ENCODE measurements at places on chromosomes 12 and 14.
A peak's percentile ranks its signal among the peaks of the same experiment; 100 is the strongest.

- DNase-seq = no peak
Observed at GRCh38 chr12:1591034-1591433, 3.3 kb downstream of the FBXL14 start.

DNA sequence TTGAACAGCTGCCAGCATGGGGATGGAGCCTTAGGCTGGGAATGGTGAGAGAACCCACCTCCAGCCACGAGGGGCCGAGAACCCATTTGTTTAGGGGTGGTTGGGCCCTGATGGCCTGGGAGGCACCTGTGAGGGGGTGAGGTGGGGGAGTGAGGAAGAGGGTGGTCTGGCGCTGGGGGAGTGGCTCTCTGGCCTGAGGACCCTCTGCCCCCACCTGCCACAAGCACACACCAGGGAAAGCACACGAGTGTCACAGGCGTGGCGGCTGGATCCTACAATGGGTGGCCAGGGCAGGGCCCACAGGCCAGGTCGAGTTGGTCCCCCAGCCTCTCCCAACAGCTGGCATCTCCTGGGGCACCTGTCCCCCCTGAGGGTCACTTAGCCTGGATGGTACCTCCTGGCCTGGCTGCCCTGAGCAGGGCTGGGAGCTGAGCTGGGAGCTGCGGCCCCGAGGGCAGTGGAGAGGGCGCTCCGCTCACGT lies 340.5 kb downstream of the TMEM121 start:
- DNase-seq = no peak

GRCh38 chr12:29546000-29546399 lies 48.5 kb upstream of the OVCH1 start:
- no peak for DNase-seq

DNA sequence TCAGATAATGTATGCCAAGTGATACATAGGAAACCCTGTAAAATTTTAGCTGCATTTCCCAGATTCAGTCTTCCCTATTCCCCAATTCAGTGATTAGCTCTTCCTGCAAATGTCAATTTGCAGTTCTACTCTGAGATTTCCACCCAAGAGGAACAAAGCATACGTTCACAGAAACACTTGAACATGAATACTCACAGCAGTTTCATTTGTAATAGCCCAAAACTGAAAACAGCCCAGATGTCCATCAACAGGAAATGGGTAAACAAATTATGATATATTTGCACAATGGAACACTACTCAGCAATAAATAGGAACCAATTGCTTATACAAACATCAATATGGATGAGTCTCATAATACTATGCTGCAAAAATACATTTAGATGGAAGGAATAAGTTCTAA lies 194.2 kb downstream of the GXYLT1 start:
- no peak for DNase-seq

DNA sequence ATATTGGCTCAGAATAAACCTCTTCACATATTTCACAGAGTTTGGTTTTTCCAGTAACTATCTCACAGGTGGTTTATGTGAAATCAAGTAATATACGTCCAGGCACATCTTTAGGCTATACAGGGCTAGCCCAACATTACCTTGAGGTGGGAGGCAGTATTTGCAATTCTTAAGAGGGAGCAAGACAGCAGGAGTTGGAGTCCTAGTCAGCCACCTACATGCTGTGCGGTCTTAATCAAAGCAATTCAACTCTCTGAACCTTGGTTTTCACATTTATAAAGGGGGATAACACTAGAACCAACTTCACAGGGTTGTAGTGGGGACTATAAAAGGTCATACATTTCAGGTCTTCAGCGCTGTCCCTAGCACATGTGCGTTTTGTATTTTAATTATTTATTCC lies 73.5 kb upstream of the FICD start:
- no peak for DNase-seq

GRCh38 chr14:65237023-65237814 lies 134.9 kb upstream of the MAX start:
- DNase-seq = peak; percentile 61

- DNase-seq = no peak
Observed at GRCh38 chr14:34741840-34742239, 27.4 kb upstream of the CFL2 start.

DNA sequence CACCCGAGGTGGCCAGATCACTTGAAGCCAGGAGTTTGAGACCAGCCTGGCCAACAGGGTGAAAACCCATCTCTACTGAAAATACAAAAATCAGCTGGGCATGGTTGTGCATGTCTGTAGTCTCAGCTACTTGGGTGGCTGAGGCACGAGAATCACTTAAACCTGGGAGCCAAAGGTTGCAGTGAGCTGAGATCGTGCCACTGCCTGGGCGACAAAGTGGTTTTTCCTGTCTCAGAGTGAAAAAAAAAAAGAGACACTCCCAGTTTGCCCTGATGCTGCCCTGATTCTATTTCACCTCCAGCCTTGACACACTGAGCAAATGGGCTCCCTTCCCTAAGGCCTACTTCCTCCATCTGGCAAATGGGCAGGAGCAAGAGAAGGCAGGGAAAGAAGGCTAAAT lies 28.5 kb upstream of the PLEK2 start:
- DNase-seq = no peak

- DNase-seq = no peak
Observed at GRCh38 chr12:108238474-108238873, 100.6 kb downstream of the CMKLR1 start.

- no peak for DNase-seq
Observed at GRCh38 chr12:57099047-57099714, 10.3 kb downstream of the NAB2 start.

DNA sequence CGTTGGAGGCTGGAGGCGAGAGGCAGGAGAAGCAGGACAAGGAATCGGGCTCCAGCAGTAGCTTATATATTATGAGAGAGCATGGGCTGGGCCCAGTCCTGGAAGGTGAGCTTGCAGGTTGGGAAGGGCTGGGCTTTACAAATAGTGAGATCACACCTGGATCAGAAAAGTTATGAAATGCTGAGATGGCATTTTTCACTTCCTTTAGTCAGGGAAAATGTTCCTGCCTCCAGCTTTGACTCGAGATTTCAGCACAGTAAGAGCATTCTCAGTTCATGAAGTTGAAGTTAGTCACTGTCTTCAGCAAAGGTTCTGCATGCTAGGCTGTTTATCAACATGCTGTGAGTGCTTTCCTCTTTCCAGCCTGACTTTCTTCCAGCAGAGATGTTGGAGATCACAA lies at the start of gene KRT6C:
TSS of gene KRT6C (minus strand) at position 38 of the 400 bp plus-strand sequence. CDS start 68 bp downstream, outside the sequence.
- DNase-seq = no peak

DNA sequence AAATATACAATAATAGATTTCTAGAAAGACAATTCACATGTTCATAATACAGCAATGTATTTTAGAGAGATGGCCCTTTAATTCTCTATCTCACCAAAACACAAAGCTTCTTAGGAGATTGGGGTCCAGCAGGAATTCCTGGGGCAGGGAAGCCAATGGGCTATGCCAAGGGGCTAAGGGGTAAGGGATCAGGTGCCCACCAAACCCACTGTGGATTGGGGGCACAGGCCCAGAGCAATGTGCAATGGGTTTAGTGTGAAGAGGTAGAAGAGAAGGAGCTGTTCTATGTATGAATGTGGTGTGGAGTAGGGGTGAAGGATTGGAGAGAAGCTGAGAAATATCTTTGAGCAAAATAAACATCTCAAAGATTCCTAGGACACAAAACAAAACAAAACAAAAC lies 2.6 kb downstream of the HOXC13 start:
- DNase-seq = no peak

DNA sequence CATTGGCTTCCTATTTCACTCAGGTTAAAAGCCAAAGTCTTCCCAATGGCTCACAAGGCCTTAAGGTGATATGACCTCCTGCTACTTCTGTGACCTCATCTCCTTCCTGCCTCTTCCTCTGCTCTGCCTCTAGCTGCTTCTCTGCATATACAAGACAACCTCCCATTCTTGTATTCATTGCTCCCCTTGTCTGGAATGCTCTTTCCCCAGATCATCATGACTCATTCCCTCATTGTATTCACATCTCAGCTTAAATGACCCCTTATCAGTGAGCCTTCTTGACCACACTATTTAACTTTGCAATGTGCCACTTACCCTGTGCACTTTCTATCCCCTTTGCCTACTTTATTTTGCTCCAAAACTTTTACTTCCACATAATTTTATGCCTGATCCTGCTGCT lies 90.2 kb downstream of the PPP1R12A start:
- DNase-seq = peak; percentile 73

- DNase-seq = no peak
Observed at GRCh38 chr12:69061574-69061973, 128.6 kb upstream of the CPM start.

GRCh38 chr14:89138846-89139245 lies 278.2 kb downstream of the FOXN3 start:
- DNase-seq = peak; percentile 33

GRCh38 chr12:17976202-17976601 lies 113.8 kb downstream of the RERGL start:
- DNase-seq = no peak

DNA sequence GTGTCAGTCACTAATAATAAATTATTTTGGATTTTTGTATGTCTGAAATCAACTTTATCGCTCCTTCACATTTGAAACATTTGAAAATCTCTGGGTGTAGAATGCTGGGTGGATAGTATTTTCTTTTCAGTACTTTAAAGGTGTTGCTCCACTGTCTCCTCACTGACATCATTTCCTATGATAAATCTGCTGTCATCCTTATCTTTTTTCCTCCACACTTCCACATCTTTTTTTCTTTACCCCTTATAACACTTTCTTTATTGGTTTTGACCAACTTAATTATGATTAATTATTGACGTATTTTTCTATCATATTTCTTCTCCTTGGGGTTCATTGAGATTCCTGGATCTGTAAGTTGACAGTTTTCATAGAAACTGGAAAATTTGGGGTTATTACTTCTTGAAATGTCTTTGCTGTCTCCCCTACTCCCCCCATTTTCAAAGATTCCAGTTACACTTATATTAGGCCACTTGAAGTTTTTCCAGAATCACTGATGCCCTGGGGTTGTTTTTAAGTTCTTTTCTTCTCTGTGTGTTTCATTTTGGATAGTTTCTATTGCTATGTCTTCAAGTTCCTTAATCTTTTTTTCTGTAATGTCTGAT lies 177.5 kb upstream of the DIO3 start:
- DNase-seq = no peak

DNA sequence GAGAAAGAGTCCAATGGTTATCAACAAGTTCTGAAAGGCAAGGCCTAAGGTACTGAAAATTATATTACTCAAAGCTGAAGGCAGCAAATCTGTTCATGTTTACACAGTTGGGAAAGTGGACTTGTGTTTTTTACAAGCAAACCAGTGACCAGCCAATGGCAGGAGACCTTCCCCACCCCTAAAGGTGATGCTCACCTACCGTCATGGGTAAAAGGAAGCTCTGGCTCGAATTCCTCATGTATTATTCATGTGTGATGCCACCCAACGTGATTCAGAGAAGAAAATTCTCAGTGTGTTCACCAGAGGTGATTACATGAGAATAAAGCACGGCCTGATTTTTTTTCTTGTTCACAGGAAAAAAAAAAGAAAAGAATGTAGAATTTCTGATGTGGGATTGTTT lies 1161.2 kb upstream of the SEL1L start:
- DNase-seq = no peak
